ENCODE measurements at places on chromosomes 1 and 21. TPM values are rescaled to one million over a fixed set of nuclear protein-coding genes. Genes with fewer than 3 reads are reported as not detected.

The NUDT4B gene
- total RNA-seq: 1.9 TPM

The AKT3 gene
- total RNA-seq: 120 TPM

- DNase-seq: peak; percentile 9
- H3K4me1 ChIP-seq: no peaks in the 10 kb centered on the region
- no peak overlapping the region for H3K27ac ChIP-seq
These were observed 15.7 kb upstream of the GLIS1 start for GRCh38 chr1:53754484-53755312.

DNA sequence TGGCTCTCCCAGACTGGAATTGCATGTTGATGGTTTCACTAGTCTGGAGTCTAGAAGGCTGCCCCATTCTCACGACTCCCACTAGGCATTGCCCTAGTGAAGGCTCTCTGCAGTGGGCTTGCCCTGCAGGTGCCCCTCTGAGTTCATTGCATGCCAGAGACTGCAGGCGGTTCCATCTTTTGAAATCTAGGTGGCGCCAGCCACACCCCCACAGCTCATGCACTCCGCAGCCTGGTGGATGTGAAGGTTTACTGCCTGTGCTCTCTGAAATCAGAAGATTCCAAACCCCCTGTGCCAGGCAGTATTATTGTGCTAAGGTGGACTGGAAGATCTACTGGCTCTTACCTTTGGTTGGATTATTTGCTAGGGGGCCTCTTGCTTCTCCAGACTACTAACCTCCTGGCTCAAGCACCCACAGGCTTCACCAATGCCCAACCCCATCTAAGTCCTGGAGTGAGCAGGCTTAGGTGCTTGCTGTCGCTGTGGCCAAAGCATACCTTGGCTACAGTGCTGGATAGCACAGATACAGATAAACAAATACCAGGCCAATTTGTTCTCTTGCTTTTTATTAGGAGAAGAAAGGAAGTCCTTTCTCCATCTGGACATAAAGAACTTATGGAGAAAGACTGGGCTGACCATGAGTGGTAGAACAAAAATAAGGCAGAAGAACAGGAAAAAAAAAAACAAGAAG lies 83.5 kb upstream of the SIM2 start:
- no peak overlapping the region for H3K4me3 ChIP-seq
- H3K36me3 ChIP-seq: no peaks in the 10 kb centered on the region
- no peaks in the 10 kb centered on the region for H3K27me3 ChIP-seq
- no peaks in the 10 kb centered on the region for H3K4me1 ChIP-seq
- no peak overlapping the region for H3K27ac ChIP-seq

- H3K4me3 ChIP-seq: no peak overlapping the region
- H3K27ac ChIP-seq: no peak overlapping the region
- DNase-seq: no peak
- no peaks in the 10 kb centered on the region for H3K27me3 ChIP-seq
- H3K36me3 ChIP-seq: no peaks in the 10 kb centered on the region
These were observed 313.5 kb downstream of the ZNF326 start for GRCh38 chr1:90308421-90308820.

DNA sequence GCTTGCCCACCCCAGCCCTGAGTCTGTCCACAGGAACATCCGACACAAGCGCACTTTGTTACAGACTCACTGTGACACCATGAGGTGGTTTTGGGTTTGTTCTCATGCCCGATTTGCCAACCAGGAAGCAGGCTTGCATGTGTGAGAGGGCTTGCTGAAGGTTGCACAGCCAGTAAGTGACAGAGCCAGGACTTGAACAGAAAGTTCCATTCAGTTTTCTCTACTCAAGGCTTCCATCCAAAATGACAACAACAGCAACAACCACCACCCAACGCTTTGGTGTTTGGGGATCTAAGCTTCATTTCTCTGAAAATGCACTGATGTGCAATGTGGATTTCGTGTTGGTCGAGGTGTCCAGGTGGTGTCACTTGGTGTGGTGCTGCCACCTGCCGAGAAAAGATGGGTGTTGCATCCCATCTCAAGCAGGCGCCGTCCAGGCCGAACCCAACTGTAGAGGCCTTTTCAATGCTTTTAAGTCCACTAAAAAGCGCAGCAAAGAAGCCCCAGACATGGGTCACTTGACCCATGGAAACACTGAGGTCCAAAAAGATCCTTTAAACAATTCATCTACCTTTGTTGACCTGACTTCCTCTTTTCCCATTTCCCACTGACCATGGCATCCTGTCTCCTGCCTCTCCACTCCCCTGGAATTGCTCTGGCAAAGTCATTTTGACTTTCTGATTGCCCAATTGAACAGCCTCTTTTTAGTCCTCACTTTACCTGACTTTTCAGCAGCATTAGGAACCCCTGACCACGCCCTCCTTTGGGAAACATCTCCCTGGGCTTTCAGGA lies 12.2 kb downstream of the CITED4 start:
- no peaks in the 10 kb centered on the region for H3K36me3 ChIP-seq
- DNase-seq: peak; percentile 73
- peaks cover 6% of the 10 kb centered on the region for H3K4me1 ChIP-seq
- no peak overlapping the region for H3K27ac ChIP-seq
- H3K4me3 ChIP-seq: no peak overlapping the region
